Neural crest cell (in vitro differentiated cells): ENCODE measurements at places on chromosomes 11 and 22. TPM values are rescaled to one million over a fixed set of nuclear protein-coding genes. Genes with fewer than 3 reads are reported as not detected.
A peak's percentile ranks its signal among the peaks of the same experiment; 100 is the strongest.

Gene LINC01488
- 0.11 TPM in 1 of 2 replicates, not detected in the other for total RNA-seq

Gene FXYD6
- 113 TPM in 2 replicates for total RNA-seq

Gene OR52I1
- not detected in 2 replicates for total RNA-seq

Gene PRR33
- not detected in 2 replicates for total RNA-seq

Gene HTR3B
- 0.26 and 0.52 TPM in 2 replicates for total RNA-seq

Gene GAB4
- total RNA-seq, result not detected in 2 replicates

Gene KRTAP5-8
- total RNA-seq, result 0.25 TPM in 1 of 2 replicates, not detected in the other

Gene LRRN4CL
- 1.6 and 1.8 TPM in 2 replicates for total RNA-seq

- H3K27ac ChIP-seq, result peak overlapping the region; percentile 98
- peak overlapping the region; percentile 95 for H3K4me3 ChIP-seq
- DNase-seq, result no peak
- peaks cover 58% of the 10 kb centered on the region for H3K4me1 ChIP-seq
These were observed 940 bp upstream of the TNKS1BP1 start for GRCh38 chr11:57325735-57326048.

DNA sequence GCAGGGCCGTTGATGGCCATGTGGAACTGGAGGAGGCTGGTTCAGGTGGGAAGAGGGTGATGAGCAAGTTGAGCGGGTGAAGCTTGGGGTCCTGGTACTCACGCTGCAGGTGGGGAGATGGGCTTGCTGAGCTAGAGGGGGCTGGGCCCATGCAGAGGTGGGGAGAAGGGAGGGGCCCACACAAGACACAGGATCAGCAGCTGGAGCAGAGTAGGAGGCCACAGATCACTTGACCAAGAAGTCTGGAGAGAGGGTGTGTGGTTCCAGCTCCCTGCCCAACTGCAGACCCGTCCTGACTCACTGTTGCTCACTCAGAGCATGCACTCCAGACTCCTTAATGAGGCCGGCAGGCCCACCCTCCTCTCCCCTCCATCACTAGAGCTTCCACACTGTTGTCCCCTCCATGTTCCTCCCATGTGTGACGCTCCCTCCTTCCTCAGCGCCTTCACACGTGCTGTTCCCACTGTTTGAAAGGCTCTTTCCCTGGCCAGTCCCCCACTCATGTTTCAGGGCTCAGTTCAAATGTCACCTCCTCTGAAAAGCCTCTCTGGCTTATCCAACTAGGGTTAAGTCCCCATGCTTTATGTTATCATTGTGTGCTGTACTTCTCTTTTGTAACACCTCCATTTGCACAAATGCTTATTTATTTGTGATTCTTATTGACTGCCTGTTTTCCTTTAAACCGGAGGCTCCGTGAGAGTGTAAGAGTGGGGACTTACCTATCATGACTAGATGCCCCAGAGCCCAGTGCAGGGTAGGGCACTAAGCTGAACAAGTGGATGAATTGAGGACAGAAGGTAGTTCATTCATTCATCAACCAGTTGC is 2.3 kb downstream of the CCDC86 start:
- no peak for DNase-seq
- H3K4me3 ChIP-seq, result peak overlapping the region; percentile 82
- peaks cover 42% of the 10 kb centered on the region for H3K4me1 ChIP-seq
- H3K36me3 ChIP-seq, result no peaks in the 10 kb centered on the region
- H3K27ac ChIP-seq, result peak overlapping the region; percentile 40

- DNase-seq, result no peak
- H3K27ac ChIP-seq, result no peak overlapping the region
- H3K36me3 ChIP-seq, result peaks cover 3% of the 10 kb centered on the region
- no peak overlapping the region for H3K4me3 ChIP-seq
- peaks cover 2% of the 10 kb centered on the region for H3K27me3 ChIP-seq
These were observed 39.7 kb upstream of the SUSD2 start for GRCh38 chr22:24141586-24141985.

- H3K27ac ChIP-seq, result no peak overlapping the region
- H3K36me3 ChIP-seq, result peaks cover 37% of the 10 kb centered on the region
- no peaks in the 10 kb centered on the region for H3K27me3 ChIP-seq
These were observed 11.8 kb downstream of the DGCR8 start for GRCh38 chr22:20091690-20092476.

DNA sequence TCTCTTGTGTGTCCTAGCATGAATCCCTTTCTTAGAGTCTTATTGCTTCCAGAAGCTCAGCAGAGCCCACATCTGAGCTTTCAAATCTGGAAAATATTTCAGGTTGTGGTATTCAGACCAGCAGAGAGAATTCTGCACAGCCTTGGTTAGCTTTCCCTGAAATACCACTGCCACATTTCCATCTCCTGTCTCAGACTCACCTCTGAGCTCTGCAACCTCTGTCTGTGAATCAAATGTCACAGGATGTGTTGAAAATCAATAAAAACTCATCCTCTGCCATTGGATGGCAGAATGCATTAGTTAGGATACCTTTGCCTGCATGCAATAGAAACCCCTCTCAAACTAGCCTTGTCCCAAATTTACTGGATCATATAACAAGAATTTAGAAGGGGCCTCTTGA is 47.7 kb downstream of the ENDOD1 start:
- H3K36me3 ChIP-seq, result peaks cover 3% of the 10 kb centered on the region
- H3K27me3 ChIP-seq, result peaks cover 4% of the 10 kb centered on the region
- H3K27ac ChIP-seq, result no peak overlapping the region
- H3K4me1 ChIP-seq, result no peaks in the 10 kb centered on the region
- no peak overlapping the region for H3K4me3 ChIP-seq
- no peak for DNase-seq

DNA sequence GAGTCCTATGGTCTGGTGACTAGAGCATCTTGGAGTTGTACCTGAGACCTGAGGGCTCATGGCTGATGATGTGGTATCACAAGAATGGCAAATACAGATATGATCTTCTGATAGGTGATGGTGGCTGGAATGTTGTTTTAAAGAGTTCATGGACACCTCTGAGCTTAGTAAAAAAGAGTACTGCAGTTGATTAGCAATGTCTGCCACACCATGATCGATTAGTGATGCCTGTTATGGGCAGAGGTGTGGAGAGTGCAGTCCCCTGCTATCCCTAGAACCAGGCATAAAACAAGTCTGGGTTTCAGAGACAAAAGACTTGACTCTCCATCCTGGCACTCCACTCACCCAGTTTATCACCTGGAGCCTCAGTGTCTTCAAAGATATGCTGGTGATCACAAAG is 1.4 kb upstream of the BATF2 start:
- no peak overlapping the region for H3K27ac ChIP-seq
- H3K4me3 ChIP-seq, result no peak overlapping the region
- DNase-seq, result no peak
- H3K27me3 ChIP-seq, result no peaks in the 10 kb centered on the region

DNA sequence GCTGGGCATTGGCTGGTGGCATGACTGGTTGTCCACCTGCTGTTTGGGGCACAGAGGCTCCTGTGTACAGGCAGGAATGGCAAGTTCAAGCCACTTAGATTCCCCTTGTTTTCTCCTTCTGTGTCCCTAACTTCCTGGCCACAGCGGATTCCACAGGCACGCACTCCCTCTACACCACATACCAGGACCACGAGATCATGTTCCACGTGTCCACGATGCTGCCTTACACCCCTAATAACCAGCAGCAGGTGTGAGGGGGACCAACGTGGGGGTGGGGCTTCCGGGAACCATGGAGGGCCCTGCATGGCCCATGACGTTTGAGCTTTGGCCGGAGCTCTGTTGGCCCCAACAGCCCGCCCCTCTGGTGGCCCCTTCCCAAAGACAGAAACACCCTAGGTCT is 7.8 kb downstream of the SIPA1 start:
- no peak for DNase-seq
- no peaks in the 10 kb centered on the region for H3K36me3 ChIP-seq
- H3K27ac ChIP-seq, result no peak overlapping the region
- H3K27me3 ChIP-seq, result peaks cover 15% of the 10 kb centered on the region
- H3K4me3 ChIP-seq, result peak overlapping the region; percentile 17
- H3K4me1 ChIP-seq, result peaks cover 11% of the 10 kb centered on the region

- H3K4me3 ChIP-seq, result peak within 1 kb of the TSS; percentile 90
- no peak within 1 kb of the TSS for H3K27ac ChIP-seq
- no peaks in the 10 kb centered on the region for H3K36me3 ChIP-seq
- H3K27me3 ChIP-seq, result peaks cover 33% of the 10 kb centered on the region
These were observed at the start of gene JHY for GRCh38 chr11:122882189-122882856. JHY (plus strand) TSS chr11:122882759; CDS start chr11:122885850, 3,091 bp downstream.

- no peak overlapping the region for H3K4me3 ChIP-seq
- no peaks in the 10 kb centered on the region for H3K36me3 ChIP-seq
- DNase-seq, result no peak
- H3K27me3 ChIP-seq, result no peaks in the 10 kb centered on the region
- H3K27ac ChIP-seq, result peak overlapping the region; percentile 79
These were observed 24.6 kb downstream of the DCPS start for GRCh38 chr11:126328444-126328843.

- no peak overlapping the region for H3K27ac ChIP-seq
- DNase-seq, result no peak
- H3K36me3 ChIP-seq, result no peaks in the 10 kb centered on the region
- peaks cover 22% of the 10 kb centered on the region for H3K4me1 ChIP-seq
These were observed 49.7 kb upstream of the SHISAL1 start for GRCh38 chr22:44362249-44363012.

GRCh38 chr11:16223558-16223957 is 132.8 kb downstream of the SOX6 start:
- no peaks in the 10 kb centered on the region for H3K36me3 ChIP-seq
- DNase-seq, result no peak
- H3K27me3 ChIP-seq, result no peaks in the 10 kb centered on the region
- H3K27ac ChIP-seq, result no peak overlapping the region
- peaks cover 12% of the 10 kb centered on the region for H3K4me1 ChIP-seq

- peaks cover 52% of the 10 kb centered on the region for H3K4me1 ChIP-seq
- DNase-seq, result peak; percentile 38
- peaks cover 41% of the 10 kb centered on the region for H3K27me3 ChIP-seq
- H3K27ac ChIP-seq, result no peak overlapping the region
These were observed 1.7 kb downstream of the MN1 start for GRCh38 chr22:27799827-27800249.

- H3K36me3 ChIP-seq, result no peaks in the 10 kb centered on the region
- no peak overlapping the region for H3K4me3 ChIP-seq
- H3K27ac ChIP-seq, result no peak overlapping the region
- peaks cover 18% of the 10 kb centered on the region for H3K27me3 ChIP-seq
These were observed 81.1 kb upstream of the WNT7B start for GRCh38 chr22:46058091-46058420.

DNA sequence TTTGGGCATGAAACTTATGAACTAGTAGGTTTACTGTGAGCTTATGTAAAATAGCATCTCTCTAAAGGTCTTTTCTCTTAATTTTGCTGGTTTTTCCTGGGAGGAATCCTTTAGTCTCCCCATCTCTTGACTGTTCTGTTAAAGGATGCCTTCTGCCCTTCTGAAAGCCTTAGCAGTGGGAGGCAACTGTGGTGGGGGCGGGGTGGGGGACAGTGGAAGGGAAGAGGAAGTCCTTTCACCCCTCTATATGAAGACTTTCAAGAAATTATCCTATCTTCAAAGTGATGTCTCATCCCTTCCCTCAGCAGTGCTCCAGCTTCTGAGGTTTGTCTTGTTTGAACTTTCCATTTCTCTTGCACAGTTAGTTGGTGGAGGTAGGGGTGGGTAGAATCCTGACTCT is 73.1 kb downstream of the ELP4 start:
- peaks cover 8% of the 10 kb centered on the region for H3K4me1 ChIP-seq
- H3K4me3 ChIP-seq, result no peak overlapping the region
- no peaks in the 10 kb centered on the region for H3K27me3 ChIP-seq
- H3K36me3 ChIP-seq, result peaks cover 5% of the 10 kb centered on the region
- H3K27ac ChIP-seq, result no peak overlapping the region

DNA sequence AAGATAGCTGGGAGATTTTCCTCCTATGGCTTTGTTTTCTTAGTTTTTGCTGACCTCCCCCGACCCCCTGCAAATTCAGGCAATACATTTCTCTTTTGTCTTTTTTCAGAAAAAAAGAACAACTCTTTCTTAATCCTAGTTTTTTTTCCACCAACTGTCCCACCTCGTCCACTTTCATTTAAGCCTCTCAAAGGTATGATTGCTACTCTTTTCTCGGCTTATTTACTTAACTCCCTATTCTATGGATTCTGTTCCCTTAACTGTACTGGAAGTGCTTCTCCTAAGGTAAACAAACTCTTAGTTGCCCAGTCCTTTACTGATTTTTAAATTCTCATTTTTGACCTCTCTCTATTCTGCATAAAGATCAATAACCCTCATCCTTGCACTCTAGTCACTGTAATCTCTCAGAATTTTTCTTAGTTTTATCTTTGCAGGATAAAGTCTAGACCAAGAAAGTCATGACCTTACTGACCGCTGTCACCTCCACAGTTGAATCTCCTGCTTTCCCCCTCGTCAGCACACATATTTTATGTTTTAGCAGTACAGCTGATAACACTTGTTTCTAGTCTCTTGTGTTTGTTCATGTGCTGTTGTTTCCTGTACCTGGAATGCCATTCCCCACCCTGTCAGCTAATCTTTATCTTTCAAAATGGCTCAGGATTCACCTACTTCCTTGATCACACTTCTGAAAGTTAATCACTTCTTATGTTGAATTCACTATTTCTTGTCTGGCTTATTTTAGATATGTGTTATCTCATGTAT is 14.9 kb downstream of the TBCEL start:
- H3K4me1 ChIP-seq, result peaks cover 23% of the 10 kb centered on the region
- no peak overlapping the region for H3K4me3 ChIP-seq
- H3K36me3 ChIP-seq, result no peaks in the 10 kb centered on the region
- no peaks in the 10 kb centered on the region for H3K27me3 ChIP-seq
- no peak for DNase-seq
- H3K27ac ChIP-seq, result no peak overlapping the region

GRCh38 chr22:47071807-47072641 is 309.6 kb downstream of the TBC1D22A start:
- no peak overlapping the region for H3K4me3 ChIP-seq
- H3K4me1 ChIP-seq, result peaks cover 40% of the 10 kb centered on the region
- DNase-seq, result no peak
- peaks cover 28% of the 10 kb centered on the region for H3K27me3 ChIP-seq
